ENCODE measurements at places on chromosomes 3 and 15.

- peak; percentile 49 for DNase-seq
Measured at GRCh38 chr3:194573680-194574437, 59.4 kb downstream of the TMEM44 start.

GRCh38 chr3:136939489-136939888 lies 18.3 kb upstream of the IL20RB start:
- no peak for DNase-seq

DNA sequence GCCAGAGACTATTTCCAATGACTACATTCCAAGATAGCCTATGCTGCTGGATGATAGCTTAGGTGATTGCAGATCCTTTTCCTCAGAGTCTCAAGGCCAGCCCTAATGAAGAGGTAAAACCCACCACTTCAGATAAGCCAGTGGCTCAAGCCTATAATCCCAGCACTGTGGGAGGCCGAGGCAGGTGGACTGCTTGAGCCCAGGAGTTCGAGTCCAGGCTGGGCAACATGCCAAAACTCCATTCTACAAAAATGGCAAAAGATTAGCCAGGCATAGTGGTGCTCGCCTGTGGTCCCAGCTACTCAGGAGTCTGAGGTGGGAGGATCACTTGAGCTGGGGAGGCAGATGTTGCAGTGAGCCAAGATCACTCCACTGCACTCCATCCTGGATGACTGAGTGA lies 495.3 kb downstream of the ZIC1 start:
- no peak for DNase-seq

GRCh38 chr3:142931222-142931621 lies 32.3 kb downstream of the PAQR9 start:
- peak; percentile 21 for DNase-seq

DNA sequence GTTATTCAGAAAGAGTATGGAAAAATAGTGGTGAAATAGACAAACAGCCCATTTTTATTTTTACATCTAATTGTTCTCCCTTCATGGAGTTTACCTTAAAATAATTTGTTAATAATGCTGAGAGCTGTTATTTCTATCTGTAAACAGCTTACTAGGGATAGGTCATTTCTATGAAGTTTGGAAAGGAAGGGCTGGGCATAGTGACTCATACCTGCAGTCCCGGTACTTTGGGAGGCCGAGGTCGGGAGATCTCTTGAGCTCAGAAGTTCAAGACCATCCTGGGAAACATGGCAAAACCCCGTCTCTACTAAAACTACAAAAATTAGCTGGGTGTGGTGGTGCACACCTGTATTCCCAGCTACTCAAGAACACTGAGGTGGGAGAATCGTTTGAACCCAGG lies 624.3 kb upstream of the LMCD1 start:
- no peak for DNase-seq

GRCh38 chr3:78455166-78455565 lies 1312.6 kb downstream of the ROBO1 start:
- DNase-seq, result no peak

DNA sequence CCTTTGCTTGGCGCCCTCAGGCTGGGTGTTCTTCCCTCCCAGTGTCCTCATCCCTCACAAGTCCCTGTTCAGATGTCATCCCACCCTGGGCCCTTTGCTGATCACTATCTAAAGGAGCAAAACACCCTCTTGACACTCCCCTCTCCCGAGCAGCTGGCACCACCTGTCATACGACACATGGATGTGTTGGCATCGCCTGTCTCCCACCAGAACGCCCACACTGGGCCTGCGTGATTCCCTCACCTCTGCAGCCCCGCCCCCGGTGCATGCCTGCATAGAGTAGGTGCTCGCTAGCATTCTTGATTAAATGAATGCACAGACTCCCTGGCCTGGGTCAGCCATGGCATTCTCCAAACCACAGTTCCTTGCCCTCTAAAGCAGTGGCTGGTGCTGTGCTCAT lies 75.8 kb downstream of the DNAJB8 start:
- no peak for DNase-seq

- no peak for DNase-seq
Measured at GRCh38 chr15:37731146-37731746, 203.2 kb upstream of the TMCO5A start.

- DNase-seq, result no peak
Measured at GRCh38 chr15:43898891-43899290, 72.1 kb downstream of the WDR76 start.

- DNase-seq, result no peak
Measured at GRCh38 chr3:45437383-45437782, 49.0 kb downstream of the LARS2 start.

DNA sequence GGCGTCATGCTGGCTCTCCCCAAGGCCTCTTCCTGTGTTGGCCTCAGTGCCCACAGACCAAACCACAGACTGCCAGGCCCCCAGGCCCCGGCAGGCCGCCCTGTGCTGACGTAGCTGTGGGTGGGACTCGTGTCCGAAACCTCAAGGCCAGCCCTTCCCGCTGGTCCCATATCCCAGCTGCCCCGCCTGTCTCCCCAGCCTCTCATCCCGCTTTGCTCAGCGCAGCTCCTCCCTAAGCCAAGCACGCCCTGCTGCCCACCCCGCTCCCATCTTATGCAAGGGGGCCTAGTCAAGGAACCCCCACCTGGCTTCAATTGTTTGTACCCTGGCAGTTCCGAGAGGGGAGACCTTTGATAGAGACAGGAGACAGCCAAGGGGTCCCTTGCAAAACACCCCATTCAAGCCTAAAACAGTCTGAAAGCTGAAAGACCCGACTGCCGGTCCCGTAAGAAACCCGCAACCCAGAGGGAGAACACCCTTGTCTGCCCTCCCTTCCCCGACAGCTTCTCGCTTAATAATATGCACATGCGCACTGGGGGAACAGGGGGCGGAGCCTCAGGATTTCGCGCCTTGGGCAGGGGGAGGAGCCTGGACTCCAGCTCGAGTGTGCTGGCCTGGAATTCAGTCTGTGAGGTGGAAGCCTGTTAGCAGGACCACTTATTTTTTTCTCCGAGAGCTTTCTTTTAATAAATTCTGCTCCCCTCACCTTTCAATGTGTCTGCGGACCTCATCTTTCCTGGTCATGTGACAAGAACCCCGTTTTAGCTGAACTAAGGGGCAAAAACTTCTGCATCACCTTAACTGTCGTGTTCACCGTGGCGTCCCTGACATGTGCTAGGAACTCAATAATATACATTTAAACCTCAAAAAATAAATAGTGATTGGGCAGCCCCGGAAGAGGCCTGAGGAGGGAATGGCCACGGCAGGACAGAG lies 17.2 kb downstream of the TNFAIP8L3 start:
- peak; percentile 81 for DNase-seq

Data from CD4-positive, alpha-beta T cell treated with Interleukin-4 for 1 hour (primary cell).